ENCODE measurements at places on chromosomes 7 and 10.

DNA sequence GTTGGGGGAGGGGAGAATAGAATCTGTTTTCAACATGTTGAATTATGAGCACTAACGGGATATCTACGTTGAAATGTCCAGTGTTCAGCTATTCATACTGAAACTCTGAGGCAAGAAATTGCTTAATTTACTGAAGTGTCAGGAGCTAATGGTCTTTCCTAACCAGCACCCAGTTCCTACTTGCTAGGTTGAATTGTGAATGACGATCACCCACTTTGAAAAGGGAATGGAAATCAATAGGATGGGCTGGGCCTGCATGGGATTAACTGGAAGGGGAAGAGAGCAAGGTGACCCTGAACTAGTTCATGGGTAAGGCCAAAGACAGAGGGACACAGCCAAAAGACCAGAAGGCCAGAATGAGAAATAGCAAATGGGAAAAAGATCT, 51.3 kb downstream of the HIPK2 start:
- no peak for DNase-seq

DNA sequence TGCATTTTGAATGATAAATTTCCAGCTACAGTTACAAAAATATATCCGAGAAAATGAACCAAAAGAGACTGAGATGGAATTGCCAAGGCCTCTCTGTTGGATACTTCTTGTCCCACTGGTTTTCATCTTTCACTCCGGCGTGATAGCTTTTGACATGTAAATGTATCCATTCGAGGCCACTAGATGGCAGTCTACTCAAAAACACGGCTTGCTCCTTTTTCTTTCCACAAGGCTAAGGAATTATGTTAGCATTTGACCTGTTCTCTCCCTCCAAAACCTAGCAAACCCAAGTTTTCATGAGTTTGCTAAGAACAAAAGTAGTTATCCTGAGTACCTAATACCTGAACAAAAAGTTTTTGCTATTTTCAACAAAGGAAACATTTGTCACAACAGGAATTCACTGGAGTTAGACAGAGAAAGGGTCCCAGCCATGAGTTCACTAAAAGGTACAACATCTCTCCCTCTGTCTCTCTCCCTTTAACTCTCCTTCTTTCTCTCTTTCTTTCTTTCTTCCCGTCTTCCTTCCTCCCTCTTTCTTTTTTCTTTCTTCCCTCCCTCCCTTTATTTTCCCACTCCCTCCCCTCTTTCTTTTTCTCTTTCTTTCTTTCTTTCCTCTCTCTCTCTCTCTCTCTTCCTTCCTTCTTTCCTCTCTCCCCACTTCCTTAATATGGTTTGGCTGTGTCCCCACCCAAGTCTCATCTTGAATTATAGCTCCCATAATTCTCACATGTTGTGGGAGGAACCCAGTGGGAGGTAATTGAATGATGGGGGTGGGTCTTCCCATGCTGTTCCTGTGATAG, 207.9 kb upstream of the MYO3A start:
- peak; percentile 21 for DNase-seq

GRCh38 chr10:88735661-88736060, 24.2 kb upstream of the LIPN start:
- DNase-seq, result no peak

- DNase-seq, result no peak
These were observed 142.2 kb upstream of the VWC2 start for GRCh38 chr7:49631071-49631815.

DNA sequence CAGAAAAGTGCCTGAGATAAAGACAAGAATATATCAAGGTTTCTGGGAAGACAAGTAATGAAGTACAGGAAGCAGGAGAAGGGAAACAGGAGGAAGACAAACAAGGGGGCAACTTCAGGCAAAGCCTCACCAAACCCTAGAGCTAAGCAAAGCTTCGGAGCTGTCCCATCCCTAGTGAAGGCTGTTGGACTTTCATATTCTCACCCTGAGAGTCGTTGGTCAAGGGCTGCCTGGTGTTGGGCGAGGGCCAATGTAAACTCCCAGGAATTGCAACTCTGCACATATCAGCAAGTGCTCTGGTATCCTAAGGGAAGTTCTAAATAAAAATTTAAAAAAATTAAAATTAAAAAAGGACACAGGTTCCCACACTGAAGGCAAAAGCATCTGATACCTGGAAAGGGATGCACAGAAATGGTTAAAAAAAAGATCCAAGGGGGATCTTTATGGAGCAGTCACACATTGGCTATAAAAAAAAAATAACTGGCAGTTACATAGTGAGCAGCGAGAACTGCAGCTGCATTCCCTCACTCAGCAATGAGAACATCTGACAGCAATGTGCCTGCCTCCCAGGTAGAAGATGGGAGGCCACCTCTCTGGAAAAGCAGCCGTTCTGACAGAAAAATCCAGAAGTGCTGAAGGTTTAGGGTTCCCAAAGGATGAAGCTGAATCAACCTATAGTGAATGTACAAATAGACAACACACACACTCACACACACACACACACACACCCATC, 304.7 kb downstream of the WDR11 start:
- no peak for DNase-seq

DNA sequence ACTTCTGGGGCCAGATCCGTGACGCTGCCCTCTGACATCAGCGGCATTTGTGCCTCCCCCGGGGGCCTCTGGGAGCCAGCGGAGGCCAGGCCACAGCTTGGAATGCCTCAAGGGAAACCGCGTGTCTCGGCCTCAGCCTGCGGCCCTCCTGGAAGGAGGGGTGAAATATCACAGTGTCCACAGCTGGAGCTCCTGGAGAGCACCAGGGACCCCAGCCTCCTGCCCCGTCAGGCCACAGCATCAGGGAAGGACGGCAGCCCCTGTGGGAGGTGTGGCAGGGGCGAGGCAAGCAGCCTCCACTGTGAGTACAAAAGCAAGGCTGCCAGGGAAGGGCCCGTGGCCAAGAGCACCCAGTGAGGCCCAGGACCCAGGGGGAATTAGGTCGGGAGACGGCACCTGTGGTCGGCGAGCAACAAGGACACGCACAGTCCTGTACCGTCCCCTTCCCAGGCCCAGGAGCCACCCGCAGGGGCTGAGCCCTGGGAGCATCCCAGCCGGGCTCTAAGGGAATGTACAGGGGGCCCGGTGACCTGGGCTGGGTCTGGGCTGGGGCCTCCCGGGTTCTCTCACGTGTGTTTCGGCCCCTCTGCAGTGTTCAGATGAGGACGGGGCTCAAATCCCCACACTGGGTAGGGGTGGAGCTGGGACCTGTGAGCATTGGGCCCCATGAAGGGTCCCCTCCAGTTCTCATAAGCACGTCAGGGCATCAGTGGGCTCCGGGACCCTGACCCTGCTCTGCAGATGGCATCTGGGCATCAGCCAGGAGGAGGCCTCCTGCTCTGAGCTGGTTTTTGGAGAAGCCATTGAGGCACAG, 18.7 kb upstream of the KNDC1 start:
- no peak for DNase-seq

GRCh38 chr7:45219130-45219529, 61.5 kb downstream of the RAMP3 start:
- DNase-seq, result no peak

DNA sequence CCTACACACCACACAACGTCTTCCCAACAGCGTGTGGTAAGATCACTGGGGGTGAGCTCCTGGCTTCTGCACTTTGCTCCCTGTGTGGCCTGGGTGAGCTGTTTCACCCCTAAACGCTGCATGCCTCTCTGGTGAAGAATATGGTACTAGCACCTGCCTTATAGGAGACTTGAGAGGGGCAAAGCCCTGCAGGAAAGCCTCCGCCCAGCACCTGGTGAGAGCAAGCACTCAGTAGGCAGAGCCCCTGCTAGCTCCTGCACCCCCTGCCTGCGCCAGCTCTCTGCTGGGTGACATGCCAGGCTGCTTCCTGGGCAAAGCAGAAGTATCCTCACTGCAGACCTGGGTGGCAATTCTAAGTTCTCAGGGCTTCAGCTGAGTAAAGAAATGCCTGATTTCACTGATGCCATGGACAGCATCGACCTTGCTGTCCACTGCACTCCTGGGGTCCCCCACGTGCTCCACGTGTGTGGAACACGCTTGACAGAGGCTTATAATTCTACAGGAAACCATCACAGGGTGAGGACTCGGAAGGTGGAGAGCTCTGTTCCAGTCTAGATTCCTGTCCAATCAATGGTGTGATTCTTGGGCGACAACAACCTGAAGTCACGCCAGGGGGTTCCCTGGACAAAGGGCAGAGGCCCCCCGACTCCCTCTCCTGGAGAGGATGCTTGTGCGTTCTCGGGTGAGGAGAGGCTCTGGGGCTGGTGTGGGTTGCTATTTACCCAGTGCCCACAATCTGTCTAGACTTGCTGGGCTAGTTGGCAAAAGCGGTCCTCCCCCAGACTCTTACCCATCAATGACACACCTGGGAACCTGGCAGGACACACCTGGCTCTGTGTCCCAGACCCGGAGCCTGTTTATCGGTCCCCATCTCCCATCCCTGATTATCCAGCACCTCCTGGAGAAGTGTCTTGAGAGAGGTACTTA, 5.0 kb upstream of the CALML5 start:
- DNase-seq, result no peak

GRCh38 chr7:4665661-4666060, 16.4 kb upstream of the FOXK1 start:
- no peak for DNase-seq

DNA sequence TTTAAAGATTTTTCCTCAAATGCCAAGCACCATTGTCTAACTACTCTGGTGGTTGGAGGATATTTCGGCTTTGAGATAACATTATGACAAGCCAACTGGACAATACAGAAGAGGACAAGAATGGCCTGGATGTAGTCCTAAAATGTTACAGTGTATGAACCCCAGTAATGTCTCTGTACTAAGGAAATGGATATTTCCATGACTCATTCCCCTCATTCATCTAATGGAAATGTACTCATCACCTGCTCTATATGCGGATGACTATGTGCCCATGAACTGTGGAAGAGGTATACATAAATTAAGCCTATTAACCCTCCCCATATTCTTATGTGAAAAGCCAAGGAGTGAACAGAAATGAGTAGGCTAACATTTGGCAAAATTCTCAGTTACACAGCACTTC, 207.9 kb downstream of the CACNA2D1 start:
- DNase-seq, result no peak

- DNase-seq, result no peak
These were observed 31.4 kb upstream of the RSU1 start for GRCh38 chr10:16848562-16849154.
